ENCODE measurements at places on chromosomes 5 and 9.

DNA sequence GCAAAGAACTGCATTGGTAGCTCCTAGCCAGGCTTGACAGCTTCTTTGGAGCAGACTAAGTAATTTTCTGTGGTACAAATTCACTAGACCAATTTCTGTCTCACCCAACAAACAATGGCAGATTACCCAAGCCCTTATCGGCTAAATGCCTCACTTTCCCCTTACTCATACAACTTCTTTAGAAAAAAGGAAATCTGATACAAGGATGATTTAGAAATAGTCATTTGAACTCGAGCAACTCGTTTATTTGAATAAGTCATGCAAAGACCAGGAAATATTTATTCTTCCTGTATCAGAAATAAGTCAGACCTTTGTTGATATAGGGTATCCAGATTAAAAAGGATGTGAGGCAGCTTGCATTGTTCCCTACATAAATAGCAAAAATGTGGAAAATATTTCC is 170.4 kb upstream of the CDH6 start:
- no peak for DNase-seq

- DNase-seq: no peak
These were observed 16.6 kb upstream of the RALGDS start for GRCh38 chr9:133137451-133138231.

GRCh38 chr5:151758141-151758429 is 346 bp downstream of the ATOX1 start:
- DNase-seq: no peak

DNA sequence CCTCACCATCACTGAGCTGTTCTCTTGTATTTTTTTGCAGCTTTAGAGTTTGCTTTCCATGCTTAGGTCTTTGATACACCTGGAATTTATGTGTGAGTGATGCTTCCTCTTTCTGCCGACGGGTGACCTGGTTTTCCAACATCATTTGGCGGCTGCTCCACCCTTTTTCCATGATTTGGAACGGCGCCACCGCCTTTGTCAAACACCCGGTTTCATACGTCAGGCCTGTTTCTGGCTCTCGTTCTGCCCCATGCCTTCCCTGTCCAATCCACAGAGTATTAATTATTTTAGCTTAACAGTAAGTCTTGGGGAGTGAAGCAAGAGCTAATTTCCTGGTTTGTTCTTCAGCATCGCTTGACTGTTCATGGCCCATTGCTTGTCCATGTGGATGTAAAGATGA is 30.2 kb downstream of the CACNA1B start:
- no peak for DNase-seq

DNA sequence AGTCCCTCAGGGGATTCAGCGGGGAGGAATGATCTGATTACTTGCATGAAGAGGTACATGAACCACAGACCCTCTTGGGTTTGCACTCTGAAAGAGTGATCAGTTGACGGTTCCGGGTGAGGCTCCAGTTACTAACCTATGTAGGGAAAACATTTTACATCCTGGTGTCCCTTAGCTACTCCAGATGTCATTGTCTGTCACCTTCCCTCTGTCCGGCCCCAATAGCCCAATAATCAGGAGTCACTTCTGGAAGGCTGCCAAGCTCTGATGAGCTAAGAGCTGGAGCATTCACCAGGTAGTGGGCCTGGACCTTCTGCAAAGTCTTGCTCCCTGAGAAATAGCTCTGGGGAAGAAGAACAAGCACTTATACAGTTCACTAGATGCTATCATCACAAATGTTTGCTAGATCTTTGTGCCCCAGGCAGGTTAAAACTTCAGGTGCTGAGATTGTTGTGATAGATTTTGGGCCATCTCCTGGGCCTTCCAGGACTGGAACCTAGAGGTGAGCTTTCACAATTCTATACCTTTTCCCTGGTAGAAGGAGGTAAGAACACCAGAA is 64.5 kb downstream of the ENTREP1 start:
- DNase-seq: no peak

- DNase-seq: peak; percentile 83
These were observed 127.5 kb upstream of the CDKN2B start for GRCh38 chr9:22136461-22137096.

GRCh38 chr5:153429761-153430380 is 60.6 kb upstream of the GRIA1 start:
- no peak for DNase-seq

DNA sequence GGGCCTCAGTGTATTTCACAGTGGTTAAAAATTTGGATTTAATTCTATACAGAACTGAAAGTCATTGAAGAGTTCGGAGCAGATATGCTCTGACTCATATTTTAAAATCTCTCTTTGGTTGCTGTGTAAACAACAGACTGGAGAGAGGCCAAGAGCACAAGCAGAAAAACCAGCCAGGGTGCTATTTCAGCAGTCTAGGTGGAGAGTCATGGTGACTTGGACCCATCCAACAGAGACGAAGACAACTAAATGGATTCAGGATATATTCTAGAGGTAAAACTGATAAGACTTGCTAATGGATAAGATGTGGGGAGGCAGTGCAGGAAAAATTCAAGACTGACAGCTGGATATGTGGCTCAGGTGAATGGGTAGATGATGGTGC is 168.9 kb downstream of the MAPKAP1 start:
- DNase-seq: peak; percentile 86

GRCh38 chr5:59134471-59135163 is 551.7 kb downstream of the RAB3C start:
- DNase-seq: no peak

- DNase-seq: no peak
These were observed 315.8 kb downstream of the SH3GL2 start for GRCh38 chr9:17894501-17895160.

GRCh38 chr5:33470544-33470943 is 29.8 kb downstream of the TARS1 start:
- DNase-seq: peak; percentile 35

GRCh38 chr5:141834331-141834730 is 43.9 kb downstream of the PCDH1 start:
- peak; percentile 23 for DNase-seq
